ENCODE measurements at places on chromosomes 5 and 9.

DNA sequence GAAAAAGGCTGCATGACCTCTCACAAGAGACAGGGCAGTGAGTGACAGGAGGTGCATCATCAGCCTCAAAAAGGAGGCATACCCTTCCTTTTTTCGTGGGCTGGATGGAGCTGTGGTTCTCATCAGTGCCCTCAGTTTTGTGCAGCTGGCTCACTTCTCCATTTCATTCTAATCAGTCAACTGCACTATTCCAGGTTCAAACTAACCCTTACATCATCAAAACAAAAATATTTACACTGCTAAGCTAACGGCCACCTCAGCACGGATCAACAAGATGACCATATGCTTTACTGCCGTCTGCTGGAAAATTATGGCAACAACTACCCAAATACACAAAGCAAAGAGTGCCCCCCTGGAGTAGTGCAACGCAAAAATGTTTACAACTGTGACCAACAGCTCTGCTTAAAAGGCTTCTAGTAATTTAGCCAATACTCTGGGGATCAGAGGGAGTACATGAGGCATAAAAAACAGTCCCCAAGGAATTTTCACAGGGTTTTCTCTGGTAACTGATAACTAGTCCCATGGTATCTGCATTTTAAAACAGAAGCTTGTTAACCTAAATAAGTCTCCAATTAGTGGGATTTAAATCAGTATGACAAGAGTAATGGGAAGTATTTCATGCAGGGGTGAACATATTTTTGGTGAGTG lies 10.8 kb downstream of the KCNV2 start:
- peak overlapping the region; percentile 36 for H3K27ac ChIP-seq
- no peaks in the 10 kb centered on the region for H3K36me3 ChIP-seq
- peaks cover 17% of the 10 kb centered on the region for H3K4me1 ChIP-seq
- no peak overlapping the region for H3K4me3 ChIP-seq
- DNase-seq = no peak
- no peaks in the 10 kb centered on the region for H3K27me3 ChIP-seq

DNA sequence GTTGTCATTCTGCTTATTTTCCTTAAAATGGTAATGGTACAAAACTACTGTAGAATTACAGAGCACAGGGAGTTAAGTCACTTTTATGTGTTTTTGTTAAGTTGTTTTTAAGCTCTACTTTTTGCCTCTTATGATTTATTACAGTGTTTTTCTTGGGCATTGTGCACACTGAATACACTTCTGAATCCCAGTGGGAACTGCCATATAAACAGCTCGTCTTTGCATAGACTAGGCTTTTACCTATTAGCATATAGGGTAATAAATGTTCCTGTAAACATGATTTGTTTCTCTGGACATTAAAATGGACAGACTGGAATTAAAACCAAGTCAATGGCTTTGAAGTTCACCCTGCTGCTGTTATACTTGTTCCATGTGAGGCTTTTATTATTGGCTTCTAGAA lies 12.2 kb downstream of the KLF9 start:
- H3K27ac ChIP-seq = peak overlapping the region; percentile 70
- no peak for DNase-seq
- peaks cover 100% of the 10 kb centered on the region for H3K4me1 ChIP-seq
- H3K4me3 ChIP-seq = peak overlapping the region; percentile 5
- no peaks in the 10 kb centered on the region for H3K36me3 ChIP-seq

- peak overlapping the region; percentile 31 for H3K27ac ChIP-seq
- no peak for DNase-seq
- peaks cover 22% of the 10 kb centered on the region for H3K4me1 ChIP-seq
- H3K4me3 ChIP-seq = no peak overlapping the region
These were observed 48.2 kb downstream of the CSNK1A1 start for GRCh38 chr5:149503006-149503405.

DNA sequence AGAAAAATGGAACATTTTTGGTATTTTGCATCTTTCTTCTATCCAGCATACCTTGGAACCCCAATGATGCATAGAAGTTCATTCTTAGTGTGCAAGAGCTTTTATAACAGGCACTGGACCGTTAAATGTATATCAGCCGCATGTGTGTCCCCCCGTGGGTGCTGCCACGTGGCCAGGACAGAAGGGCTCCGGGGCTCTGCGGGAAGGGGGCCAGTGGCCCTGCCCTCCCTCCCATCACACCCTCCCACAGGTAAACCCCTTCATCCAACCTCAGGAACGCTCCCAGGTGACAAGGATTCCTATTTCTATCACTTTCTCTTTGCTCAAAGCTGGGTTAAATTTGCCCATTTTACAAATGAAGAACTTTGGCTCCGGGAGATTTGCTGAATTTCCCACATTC lies 393.4 kb upstream of the IRX4 start:
- no peaks in the 10 kb centered on the region for H3K4me1 ChIP-seq
- H3K27ac ChIP-seq = no peak overlapping the region
- DNase-seq = no peak
- no peaks in the 10 kb centered on the region for H3K36me3 ChIP-seq
- peaks cover 68% of the 10 kb centered on the region for H3K27me3 ChIP-seq

DNA sequence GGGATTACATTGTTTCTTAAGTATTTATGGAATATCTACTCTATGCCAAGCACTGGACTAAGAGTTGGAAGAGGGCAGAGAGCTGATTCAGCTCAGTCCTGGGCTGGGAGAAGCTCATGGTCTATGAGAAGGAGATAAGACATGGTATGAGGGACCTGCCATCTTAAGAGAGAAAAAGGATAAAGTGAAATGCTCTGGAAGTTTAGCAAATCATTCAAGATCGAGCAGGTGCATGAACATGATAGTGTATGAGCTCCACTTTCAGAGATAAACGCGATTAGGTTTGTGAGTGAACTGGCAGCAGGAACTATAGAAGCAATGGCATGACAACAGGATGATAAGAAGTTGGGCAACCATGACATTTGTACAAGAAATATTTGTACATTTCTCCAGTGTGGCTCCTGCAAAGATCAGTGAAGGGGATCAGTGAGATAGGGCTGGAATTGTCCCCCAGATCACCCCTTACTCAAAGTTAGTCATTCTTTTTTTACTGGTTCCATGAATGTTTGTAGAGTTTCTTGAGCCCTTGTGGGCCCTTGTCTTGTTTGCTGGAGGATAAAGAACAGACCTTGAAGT lies 26.6 kb upstream of the CCDC180 start:
- H3K27ac ChIP-seq = no peak overlapping the region
- H3K36me3 ChIP-seq = peaks cover 96% of the 10 kb centered on the region
- DNase-seq = no peak
- H3K27me3 ChIP-seq = no peaks in the 10 kb centered on the region

DNA sequence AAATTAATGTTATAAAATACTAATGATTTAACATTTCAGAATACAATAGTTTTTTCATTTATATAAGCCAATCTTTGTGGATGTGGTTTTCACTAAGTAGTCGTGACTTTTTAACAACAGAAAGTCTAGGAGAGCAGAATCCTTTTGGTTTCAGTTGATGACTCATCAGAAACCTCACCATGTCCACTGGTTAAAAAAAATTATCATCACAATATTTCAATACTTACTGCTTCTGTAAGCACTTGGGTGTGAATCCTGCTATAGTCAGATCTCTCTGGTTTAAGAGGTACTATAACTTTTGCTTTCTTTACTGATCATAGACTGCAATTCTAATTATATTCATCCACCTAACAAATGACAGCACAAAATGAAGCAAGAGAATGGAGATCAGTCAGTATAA lies 77.2 kb downstream of the MRPS30 start:
- H3K4me1 ChIP-seq = no peaks in the 10 kb centered on the region
- no peak for DNase-seq
- H3K27ac ChIP-seq = no peak overlapping the region

- peaks cover 3% of the 10 kb centered on the region for H3K27me3 ChIP-seq
- no peak overlapping the region for H3K27ac ChIP-seq
- H3K36me3 ChIP-seq = no peaks in the 10 kb centered on the region
These were observed 408.8 kb downstream of the ENC1 start for GRCh38 chr5:74231697-74232096.

- H3K27me3 ChIP-seq = no peaks in the 10 kb centered on the region
- H3K4me1 ChIP-seq = no peaks in the 10 kb centered on the region
- DNase-seq = no peak
- no peaks in the 10 kb centered on the region for H3K36me3 ChIP-seq
- no peak overlapping the region for H3K27ac ChIP-seq
These were observed 159.7 kb upstream of the RAPGEF1 start for GRCh38 chr9:131899296-131900228.

GRCh38 chr5:161547738-161548486 lies 1.4 kb upstream of the GABRB2 start:
- H3K27me3 ChIP-seq = peaks cover 90% of the 10 kb centered on the region
- no peaks in the 10 kb centered on the region for H3K36me3 ChIP-seq
- DNase-seq = no peak
- H3K4me1 ChIP-seq = peaks cover 31% of the 10 kb centered on the region
- peak overlapping the region; percentile 62 for H3K4me3 ChIP-seq

- peaks cover 29% of the 10 kb centered on the region for H3K27me3 ChIP-seq
- H3K4me1 ChIP-seq = peaks cover 77% of the 10 kb centered on the region
- H3K36me3 ChIP-seq = peaks cover 2% of the 10 kb centered on the region
These were observed 2.5 kb downstream of the TLE1 start for GRCh38 chr9:81686614-81687520.

- peaks cover 11% of the 10 kb centered on the region for H3K4me1 ChIP-seq
- H3K27ac ChIP-seq = no peak within 1 kb of the TSS
- no peak for DNase-seq
- no peaks in the 10 kb centered on the region for H3K36me3 ChIP-seq
These were observed at the start of gene MEGF10 for GRCh38 chr5:127290019-127290945. Gene MEGF10, plus strand, starts transcription at chr5:127290796. Its CDS starts 40,513 bp downstream, at chr5:127331309.

DNA sequence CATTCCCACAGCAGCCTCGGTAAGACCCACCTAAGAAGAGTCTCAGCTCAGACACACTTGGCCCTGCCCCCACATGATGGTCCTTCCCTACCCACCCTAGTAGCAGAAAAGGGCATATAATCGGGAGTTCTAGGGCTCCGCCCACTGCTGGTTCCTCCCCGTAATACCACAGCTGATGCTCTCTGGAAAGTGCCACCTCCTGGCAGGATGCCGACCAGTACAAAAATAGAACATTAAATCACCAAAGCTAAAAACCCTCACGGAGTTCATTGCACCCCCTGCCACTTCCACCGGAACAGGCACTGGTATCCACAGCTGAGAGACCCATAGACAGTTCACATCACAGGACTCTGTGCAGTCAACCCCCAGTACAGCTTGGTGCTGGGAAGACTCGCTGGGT lies 271.3 kb downstream of the KIAA0825 start:
- H3K4me1 ChIP-seq = no peaks in the 10 kb centered on the region
- no peaks in the 10 kb centered on the region for H3K27me3 ChIP-seq
- H3K27ac ChIP-seq = no peak overlapping the region
- peak overlapping the region; percentile 25 for H3K4me3 ChIP-seq
- H3K36me3 ChIP-seq = no peaks in the 10 kb centered on the region

DNA sequence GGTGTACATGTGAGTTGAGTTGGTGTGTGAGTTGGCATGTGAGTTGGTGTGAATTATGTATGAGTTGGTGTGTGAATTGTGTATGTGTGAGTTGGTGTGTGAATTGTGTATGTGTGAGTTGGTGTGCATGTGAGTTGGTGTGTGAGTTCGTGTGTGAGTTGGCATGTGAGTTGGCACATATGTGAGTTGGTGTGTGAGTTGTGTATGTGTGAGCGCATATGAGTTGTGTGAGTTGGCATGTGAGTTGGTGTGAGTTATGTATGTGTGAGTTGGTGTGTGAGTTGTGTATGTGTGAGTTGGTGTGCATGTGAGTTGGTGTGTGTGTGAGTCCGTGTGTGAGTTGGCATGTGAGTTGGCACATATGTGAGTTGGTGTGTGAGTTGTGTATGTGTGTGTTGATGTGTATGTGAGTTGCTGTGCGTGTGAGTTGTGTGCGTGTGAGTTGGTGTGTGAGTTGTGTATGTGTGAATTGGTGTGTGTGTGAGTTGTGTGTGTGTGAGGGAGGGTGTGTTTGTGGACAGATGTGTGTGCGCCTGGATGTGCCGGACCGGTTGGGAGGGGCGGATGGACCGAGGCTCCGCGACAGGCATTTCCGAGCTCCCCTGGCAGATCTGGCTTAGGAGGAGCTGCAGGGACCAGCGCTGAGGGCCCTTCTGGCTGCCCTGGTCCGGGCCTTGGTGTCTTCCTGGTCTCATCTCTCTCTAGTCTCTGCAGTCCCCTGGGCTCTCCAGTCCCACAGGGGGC lies 162.5 kb upstream of the IER5L start:
- no peak for DNase-seq
- H3K27ac ChIP-seq = no peak overlapping the region
- peaks cover 41% of the 10 kb centered on the region for H3K4me1 ChIP-seq
- H3K4me3 ChIP-seq = no peak overlapping the region

DNA sequence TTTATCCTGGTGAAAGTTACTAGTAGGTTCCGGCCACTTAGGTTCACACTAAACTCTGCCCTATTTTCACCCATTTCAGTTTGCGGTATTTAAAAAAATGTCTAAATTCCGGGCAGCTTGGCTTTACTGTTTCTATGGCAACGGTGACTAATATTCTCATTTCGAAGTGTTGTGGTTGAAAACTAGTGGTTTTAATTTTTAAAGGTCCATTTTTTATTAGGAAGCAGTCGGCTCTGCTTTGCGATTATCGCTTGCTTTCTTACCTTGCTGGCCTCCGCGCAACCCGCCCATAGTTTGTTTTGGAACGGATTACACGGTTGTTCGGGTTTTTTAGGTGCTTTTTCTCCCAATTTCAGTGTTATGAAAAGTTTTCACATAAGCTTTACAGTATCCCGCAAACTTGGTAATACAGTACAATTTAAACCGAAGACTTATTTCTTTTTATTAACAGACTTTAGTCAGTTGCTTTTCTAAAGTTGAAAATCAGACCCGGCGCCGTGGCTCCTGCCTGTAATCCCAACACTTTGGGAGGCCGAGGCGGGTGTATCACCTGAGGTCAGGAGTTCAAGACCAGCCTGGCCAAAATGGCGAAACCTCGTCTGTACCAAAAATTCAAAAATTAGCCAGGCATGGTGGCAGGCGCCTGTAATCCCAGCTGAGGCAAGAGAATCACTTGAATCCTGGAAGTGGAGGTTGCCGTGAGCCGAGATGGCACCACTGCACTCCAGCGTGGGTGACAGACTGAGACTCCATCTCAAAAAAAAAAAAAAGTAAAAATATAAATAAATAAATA lies 1.6 kb downstream of the KDM4C start:
- no peak for DNase-seq
- no peaks in the 10 kb centered on the region for H3K36me3 ChIP-seq
- H3K4me1 ChIP-seq = peaks cover 49% of the 10 kb centered on the region
- no peaks in the 10 kb centered on the region for H3K27me3 ChIP-seq

DNA sequence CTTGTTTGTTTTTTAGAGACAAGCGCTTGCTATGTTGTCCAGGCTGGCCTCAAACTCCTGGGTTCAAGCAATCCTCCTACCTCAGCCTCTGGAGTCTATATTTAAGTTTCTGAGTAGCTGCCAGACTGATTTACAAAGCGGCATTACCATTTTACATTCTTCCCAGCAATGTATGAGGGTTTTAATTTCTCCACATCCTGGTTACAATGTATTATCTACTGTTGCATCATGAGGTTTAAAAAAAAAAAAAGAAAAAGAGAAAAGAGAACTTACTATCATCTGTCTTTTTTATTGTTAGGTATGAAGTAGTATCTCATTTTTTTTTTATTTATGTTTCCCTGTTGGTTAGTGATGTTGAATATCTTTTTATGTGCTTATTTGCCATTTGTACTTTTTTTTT lies 18.9 kb upstream of the CLINT1 start:
- DNase-seq = no peak
- no peaks in the 10 kb centered on the region for H3K36me3 ChIP-seq
- no peaks in the 10 kb centered on the region for H3K4me1 ChIP-seq
- H3K4me3 ChIP-seq = no peak overlapping the region
- no peaks in the 10 kb centered on the region for H3K27me3 ChIP-seq

All from left ventricle myocardium inferior (tissue), 1 donor.